ENCODE measurements at places on chromosomes 4 and X.

GRCh38 chrX:13747836-13748235 is 13.3 kb downstream of the OFD1 start:
- DNase-seq = no peak

DNA sequence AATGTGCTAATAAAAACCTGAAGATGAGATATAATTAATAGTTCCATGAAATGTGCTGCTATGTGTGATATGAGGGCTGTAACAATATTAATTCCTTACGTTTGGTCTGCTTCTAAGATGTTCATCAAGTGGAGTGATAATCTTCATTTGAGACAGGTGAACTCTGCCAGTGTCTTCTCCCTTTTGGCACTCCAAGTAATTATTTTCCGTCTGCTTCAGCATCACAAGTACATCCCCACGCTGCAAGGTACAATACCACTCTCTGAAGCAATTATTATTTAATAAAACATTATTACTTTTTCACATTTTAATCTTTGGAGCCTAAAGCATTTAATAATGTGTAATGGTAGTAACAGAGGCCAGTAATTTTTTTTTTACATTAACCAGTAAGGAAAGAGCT is 44.4 kb downstream of the RPS3A start:
- no peak for DNase-seq

GRCh38 chrX:39492497-39493162 is 605.1 kb downstream of the BCOR start:
- DNase-seq = no peak

DNA sequence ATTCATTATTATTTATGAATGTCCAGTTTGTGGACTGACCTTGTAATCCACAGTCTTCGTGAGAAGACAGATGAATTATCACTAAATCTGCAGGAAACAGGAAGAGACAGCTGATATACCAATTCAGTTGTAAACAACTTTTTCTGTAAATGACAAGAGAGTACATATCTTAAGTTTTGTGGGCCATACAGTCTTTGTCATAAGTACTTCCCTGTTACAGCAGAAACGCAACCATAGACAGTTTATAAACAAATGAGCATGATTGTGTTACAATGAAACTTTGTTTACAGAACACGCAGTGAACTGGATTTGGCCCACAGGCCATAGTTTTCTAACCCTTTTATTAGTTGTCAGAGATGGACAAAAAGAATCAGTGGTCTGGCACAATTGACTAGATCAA is 443.4 kb downstream of the PDGFC start:
- no peak for DNase-seq

DNA sequence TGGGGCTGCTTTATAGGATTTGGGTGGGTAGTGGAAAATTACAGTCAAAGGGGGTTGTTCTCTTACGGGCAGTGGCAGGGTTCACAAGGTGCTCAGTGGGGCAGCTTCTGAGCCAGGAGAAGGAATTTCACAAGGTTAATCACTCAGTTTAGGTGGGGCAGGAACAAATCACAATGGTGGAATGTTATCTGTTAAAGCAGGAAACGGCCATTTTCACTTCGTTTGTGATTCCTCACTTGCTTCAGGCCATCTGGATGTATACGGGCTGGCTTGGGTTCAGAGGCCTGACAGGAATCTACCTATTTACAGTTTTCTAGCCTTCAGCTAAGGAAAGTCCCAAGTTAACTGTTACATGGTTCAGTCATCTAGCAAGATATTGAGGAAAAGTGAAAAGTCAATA is 1003.5 kb downstream of the STPG2 start:
- no peak for DNase-seq

- DNase-seq = no peak
Measured at GRCh38 chrX:44503560-44503959, 39.1 kb downstream of the FUNDC1 start.
